ENCODE measurements at places on chromosomes 1 and 21.
A peak's percentile ranks its signal among the peaks of the same experiment; 100 is the strongest.

- DNase-seq, result no peak
Observed at GRCh38 chr1:26373281-26373680, 731 bp upstream of the ZNF683 start.

GRCh38 chr1:237041795-237042525 is at the start of gene RYR2:
RYR2 (plus strand) TSS chr1:237042184; CDS start chr1:237042522, 338 bp downstream.
- no peak for DNase-seq

- DNase-seq, result peak; percentile 58
Observed at GRCh38 chr1:45892068-45892785, 88.8 kb downstream of the MAST2 start.

- DNase-seq, result no peak
Observed at GRCh38 chr21:35981514-35982070, 78.7 kb downstream of the SETD4 start.

- DNase-seq, result no peak
Observed at GRCh38 chr1:97145321-97145956, 423.9 kb downstream of the PTBP2 start.

DNA sequence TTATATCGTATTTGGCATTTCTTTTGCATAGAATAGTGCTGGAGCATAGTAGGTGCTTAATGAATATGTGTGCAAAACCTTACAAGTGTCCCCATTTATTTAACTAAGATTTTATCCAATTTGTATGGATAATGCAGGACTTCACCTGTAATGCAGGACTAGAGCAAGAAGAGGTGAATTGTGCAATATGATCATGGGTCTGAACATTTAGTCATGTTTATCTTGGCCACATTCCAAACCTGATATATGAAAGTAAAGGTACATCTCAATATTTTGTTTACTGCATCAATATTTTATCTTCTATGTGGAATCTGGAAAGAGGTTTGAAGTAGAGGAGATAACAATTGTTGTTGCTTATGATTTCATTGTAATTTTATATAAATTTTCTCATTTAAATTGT is 1626.7 kb upstream of the B3GALT2 start:
- DNase-seq, result no peak

GRCh38 chr1:222785529-222785928 is 29.3 kb upstream of the DISP1 start:
- DNase-seq, result no peak

GRCh38 chr21:29078869-29079767 is 5.7 kb upstream of the CCT8 start:
- DNase-seq, result no peak

GRCh38 chr1:164723296-164723798 is 164.4 kb downstream of the PBX1 start:
- DNase-seq, result no peak

DNA sequence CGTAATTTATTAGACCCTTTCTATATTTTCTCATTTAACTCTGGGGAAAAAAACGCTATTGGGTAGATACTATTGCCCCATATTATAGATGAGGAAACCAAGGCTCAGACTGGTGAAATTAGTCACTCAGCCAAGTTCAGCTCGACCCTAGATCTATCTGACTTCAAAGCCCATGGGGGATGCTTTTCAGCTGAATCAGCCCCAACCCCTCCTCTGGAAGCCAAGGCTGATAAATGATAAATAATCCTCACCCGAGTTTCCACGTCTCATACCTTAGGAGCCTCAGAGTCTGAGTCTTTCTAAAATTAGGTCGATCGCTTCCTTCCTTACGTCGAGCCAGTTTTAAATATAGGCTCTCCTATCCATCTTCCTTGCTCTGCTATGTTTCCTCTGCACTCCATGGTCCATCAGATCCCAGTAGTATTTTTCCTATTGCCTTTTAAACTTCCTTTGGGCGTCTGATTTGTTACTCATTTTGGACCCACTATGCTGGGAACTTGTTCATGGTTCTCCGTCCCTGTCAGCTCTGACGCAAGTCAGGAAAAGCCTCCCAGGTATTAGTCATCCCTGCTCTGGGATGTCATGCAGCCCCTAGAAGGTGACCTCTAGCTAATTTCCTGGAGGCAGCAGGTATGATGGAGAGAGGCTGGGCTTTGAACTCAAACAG is 122.8 kb downstream of the PLPP3 start:
- DNase-seq, result peak; percentile 27

DNA sequence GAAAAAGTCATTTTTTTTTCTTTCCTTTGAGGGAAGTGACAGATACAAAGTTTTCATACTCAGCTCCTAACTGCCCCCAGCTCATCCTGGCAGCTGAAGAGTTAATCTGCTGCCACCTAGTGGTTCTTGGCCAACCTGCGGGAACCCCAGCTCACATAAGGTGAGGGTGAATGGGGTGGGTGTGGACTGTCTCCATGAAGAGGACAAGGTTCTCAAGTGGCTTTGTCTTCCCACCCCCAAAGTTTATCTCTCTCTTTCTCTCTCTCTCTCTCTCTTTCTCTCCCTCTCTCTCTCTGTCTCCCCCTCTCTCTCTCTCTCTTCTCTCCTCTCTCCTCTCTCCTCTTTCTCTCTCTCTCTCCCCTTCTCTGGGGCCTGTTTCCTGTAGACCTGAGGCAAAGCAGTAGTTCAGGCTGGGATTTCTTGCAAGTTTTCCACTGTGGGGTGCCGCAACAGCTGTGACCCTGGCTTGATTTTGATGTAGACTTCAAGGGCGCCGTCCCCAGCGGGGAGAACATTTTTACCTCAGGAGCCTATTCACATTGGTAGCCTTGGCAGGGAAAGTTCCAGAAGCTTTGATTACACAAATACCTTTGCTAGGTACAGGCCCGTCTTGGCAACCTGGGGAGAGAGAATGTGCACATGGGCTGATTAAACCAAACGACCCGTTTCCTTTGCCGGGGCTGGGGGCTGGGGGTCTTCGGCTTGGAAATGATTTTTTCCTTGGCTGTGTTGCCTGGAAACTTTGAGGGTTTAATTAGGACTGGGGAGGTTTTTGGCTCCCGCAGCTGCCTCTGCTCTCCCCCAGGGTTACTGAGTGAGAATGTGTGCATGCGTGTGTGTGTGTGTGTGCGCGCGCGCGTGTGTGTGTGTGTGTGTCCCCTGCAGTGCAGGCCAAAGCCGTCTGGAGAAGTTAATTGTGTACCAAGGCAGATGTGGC is 135.9 kb downstream of the TM2D1 start:
- peak; percentile 26 for DNase-seq

GRCh38 chr21:25487046-25487594 is 120.2 kb downstream of the MRPL39 start:
- no peak for DNase-seq

GRCh38 chr1:176876966-176877515 is 287.5 kb downstream of the ASTN1 start:
- DNase-seq, result no peak

- DNase-seq, result no peak
Observed at GRCh38 chr1:201597551-201598230, 58.8 kb downstream of the NAV1 start.

DNA sequence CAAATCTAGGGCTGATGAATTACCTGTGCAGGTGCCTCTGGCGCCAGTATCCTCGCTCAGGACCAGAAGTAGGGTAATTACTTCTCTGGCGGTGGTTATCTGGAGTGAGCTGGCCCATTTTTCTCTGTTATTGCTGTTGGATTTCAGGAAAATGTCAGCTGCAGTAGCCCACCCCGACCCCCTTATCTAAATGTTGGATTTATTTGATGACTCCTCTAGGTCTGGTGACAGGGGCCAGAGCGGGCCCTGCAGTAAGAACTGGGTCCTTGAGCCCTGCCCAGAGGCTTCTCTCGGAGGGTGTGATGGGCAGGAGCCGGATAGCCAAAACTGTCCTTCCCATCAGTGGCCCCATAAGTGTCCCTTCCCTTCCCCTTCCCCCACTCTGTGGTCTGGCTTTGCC is 384.3 kb downstream of the PTPRU start:
- DNase-seq, result no peak

DNA sequence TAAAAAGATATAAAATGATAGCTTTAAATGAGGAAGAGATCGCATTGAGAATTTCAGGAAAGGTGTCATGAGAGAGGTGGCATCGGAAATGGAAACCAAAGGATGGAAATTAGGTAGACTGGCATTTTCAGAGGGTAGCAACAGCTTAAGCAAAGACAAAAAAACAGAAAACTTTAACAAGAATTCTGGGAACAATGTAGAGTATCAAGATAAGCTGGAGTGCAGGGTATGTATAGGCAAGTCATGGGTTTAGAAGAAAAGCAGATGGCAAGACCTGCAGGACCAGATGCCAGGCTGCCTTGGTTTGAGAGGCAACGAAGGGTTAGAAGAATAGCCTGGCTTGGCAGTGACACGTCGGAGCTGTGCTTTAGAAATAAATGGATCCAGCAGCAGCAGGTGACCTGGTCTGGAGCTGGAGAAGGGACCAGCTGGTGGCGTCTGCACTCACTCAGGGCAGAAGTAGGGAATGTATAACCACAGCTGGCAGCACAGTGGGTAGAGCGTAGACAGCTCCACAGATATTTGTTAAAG is 149.4 kb upstream of the TIAM1 start:
- DNase-seq, result no peak

GRCh38 chr1:38685388-38685787 is 174.2 kb downstream of the RRAGC start:
- no peak for DNase-seq

DNA sequence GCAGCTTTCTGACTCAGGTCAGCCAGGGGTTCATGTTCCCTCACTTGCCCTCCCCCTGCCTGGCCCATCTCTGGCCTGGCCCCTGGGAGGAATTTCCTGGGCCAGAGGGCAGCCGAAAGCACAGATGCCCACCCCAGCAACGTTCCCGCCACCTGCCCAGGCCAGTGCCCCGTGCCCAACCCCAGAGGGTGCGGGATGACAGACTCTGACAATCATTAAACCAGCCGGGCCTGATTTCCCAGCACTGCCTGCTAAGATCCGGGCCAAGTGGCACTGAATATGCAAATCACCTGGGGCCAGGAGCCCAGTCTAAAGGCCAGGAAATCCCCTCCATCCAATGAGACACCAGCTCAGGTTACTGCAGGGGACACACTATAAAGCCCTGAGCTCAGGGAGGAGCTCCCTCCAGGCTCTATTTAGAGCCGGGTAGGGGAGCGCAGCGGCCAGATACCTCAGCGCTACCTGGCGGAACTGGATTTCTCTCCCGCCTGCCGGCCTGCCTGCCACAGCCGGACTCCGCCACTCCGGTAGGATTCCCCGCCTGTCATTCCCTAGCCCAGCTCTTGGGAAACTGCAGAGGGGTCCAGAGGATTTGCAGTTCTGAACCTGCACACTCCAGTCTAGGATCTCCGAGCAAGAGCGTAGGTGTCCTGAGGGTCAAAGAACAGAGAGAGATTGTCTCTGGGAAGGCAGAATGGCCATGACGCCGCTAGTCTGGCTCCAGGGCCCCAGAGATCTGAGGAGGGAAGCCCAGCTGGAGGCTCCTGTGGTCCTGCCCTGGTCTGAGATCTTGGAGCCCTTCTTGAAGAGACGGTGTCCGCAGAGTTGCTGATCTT is at the start of gene ELF3:
Gene ELF3 (plus strand): TSS at position 408 of the 836 bp plus-strand sequence. CDS start 550 bp downstream, outside the sequence.
- no peak for DNase-seq

GRCh38 chr1:241356187-241356518 is 852 bp downstream of the RGS7 start:
- DNase-seq, result no peak

GRCh38 chr1:63350320-63350719 is 17.1 kb upstream of the ALG6 start:
- no peak for DNase-seq

GRCh38 chr1:232508130-232508701 is 121.7 kb downstream of the SIPA1L2 start:
- no peak for DNase-seq

DNA sequence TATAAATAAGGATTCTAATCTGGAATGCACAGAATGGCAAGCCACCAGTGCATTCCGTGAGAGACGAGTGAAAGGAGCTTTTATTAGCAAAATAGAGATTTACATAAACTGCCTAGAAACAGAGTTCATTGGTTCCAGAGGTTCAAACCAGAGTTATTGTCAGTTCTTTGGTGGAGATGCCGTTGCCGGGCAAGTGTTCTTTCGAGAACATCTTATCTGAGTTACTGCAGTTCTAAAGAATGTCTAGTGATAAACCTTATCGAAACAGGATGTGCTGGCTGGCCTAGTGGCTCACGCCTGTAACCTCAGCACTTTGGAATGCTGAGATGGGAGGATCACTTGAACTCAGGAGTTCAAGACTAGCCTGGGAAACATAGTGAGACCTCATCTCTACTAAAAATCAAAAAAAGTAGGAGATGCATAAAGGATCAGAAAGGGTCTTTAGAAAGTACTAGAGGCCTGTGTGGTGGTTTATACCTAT is 19.9 kb upstream of the EVI5 start:
- peak; percentile 89 for DNase-seq

- DNase-seq, result peak; percentile 77
Observed at GRCh38 chr1:32538887-32539583, at the start of gene ZBTB8A. ZBTB8A (plus strand) TSS chr1:32539427; CDS start chr1:32592932, 53,505 bp downstream.

DNA sequence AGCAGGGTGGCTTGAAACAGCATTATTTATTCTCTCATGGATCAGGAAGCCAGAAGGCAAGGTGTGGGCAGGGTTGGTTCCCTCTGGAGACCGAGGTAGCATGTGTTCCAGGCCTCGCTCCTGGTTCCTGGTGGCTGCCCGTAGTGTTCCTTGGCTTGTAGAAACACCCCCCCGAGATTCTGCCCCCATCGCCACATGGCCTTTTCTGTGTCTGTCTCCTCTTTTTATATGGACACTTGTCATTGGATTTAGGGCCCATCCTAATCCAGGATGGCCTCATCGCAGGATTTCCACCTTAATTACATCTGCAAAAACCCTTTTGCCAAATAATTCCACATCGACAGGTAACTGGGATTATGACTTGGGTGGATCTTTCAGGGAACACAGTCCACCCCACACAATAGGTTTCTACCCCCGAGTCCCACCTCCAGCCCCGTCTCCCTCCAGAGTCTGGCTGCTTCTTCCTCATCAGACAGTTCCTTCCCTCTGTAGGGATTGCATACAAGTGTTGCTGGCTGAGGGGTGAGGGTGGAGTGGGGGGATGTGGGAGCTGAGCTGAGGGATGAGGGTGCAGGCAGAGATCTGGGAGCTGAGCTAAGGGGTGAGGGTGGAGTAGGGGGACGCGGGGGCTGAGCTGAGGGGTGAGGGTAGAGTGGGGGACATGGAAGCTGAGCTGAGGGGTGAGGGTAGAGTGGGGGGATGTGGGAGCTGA is 12.3 kb upstream of the NPHP4 start:
- DNase-seq, result no peak

DNA sequence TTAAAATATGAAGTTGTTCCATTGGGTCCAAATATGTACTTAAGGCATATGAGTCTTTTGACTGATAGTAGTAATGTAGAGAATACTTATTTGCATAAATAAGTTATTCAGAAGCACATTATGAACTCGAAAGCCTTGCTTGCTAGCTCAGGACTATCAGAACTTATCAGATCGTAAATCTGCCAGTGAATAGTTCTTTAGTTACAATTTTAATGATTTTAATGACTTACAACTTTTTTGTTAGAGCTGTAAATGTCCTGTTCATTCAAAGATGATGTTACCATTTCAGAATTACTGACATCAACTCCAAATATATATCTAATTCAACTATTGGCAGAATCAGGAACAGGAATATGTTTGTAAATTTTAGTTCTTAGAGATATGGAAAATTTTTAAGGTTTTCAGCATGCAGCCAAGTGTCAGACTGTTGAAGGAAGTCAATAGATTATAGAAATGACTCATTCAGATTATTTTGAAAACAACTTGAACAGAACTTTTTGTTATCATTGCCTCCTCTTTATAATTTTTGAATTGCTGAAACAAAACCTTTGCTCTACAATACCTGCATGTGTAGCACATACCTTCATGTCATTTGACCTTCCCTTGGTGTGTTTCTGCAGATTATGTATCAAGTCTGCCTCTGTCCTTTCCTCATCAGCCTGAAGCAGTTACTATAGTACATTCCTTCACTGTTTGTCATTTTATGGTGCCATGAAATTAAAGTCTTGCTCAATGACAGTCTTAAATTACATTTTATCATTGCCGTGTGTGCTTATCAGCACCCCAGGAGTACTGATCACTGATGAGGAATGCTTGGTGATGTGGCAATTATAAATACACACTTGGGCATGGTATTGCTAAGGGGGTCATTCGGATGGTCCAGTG is 44.9 kb downstream of the LRRC8D start:
- peak; percentile 8 for DNase-seq

All from hepatic stellate cell (primary cell).